ENCODE measurements at places on chromosomes 6 and 20. TPM values are rescaled to one million over a fixed set of nuclear protein-coding genes. Genes with fewer than 3 reads are reported as not detected.

DNA sequence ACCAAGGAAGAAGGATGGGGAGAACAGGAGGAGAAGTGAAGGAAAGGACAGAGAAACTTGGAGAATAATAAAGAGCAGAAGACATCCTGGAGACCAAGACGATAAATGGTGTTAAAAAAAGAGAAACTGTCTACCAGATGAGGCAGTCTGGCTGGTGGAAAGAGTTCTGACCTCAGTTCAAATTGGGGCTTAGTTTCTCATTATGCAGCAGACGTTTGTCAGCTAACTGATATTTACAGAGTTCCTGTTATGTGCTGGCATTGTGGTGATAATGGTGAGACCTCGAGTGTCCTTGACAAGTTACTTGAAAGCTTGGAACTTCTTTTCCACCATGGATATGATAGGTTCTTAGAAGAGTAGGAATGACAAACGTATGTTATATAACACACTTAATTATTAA lies 142.7 kb downstream of the LRRC1 start:
- DNase-seq = no peak

- DNase-seq = no peak
These were observed 41.0 kb downstream of the PHF3 start for GRCh38 chr6:63676412-63677114.

TRIM15 gene
- total RNA-seq = not detected

RIPPLY2 gene
- total RNA-seq = 0.80 TPM

DNA sequence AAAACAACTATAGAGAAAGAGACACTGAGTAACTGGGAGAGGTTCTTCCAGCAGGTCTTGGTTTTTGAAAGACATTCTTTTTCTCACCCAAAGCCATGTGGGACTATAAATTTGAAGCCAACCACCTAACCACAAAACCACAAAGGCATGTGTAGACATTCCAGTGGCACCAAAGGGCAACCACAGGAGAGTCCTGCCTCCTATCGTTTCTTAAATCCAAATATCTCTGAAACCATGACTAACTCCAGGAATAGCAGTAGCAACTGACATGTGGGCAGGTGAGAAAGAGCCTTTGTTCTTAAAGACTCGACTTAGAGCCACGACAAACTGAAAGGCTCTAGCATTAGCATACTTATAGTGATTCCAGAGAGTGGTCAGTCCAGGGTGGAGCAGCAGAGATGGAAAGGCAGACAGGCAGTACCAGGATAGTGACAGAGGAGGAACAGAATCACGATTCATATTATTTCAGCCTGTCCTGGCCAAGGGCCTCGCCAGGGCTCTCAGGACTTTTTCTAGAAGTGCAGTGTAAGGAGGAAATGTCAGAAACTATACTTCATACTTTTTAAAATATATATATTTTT lies 9.4 kb upstream of the COL9A1 start:
- no peak for DNase-seq

- peak; percentile 18 for DNase-seq
These were observed 208.2 kb downstream of the DLL1 start for GRCh38 chr6:170082531-170083187.

DNA sequence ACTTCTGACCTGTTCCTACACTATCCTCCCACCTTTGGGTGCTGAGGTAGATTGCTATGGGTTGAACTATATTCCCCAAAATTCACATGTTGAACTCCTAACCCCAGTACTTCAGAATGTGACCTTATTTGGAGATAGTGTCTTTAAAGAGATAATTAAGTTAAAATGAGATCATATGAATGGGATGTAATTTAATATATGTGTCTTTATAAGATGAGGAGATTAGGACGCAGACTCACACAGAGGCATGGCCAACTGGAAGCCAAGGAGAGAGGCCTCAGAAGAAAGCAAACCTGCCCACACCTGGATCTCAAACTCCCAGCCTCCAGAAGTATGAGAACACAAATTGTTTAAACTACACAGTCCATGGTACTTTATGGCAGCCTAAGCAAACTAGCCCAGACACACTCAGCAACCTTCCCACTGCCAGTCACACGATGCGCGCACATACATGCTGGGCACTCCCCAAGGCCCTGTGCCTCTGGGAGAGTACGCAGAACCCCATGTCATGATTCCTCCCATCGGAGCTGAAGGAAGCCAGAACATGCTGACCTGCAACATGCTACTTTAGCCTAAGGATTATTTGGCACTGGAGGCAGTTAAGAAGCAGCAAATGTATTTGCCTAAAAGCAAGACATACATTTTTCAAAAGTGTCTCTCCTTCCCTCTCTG lies 8.9 kb upstream of the SLC22A1 start:
- no peak for DNase-seq

HLA-DPB1 gene
- 138 TPM for total RNA-seq

TCP11 gene
- not detected for total RNA-seq

DNA sequence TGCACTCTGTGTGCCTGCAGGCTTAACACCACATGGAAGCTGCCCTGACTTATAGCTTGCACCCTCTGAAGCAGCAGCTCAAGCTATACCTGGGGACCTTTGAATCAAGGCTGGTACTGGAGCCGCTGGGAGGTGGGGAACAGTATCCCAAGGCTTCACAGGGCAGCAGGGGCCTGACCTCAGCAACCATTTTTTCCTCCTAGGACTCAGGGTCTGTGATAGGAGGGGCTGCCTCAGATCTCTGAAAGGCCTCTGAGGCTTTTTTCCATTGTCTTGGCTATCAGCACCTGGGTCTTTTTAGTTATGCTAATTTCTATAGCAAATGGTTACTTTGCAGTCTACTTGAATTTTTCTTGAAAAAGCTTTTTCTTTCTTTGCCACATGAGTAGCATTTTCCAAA lies 80.2 kb upstream of the OPRM1 start:
- DNase-seq = no peak

DNA sequence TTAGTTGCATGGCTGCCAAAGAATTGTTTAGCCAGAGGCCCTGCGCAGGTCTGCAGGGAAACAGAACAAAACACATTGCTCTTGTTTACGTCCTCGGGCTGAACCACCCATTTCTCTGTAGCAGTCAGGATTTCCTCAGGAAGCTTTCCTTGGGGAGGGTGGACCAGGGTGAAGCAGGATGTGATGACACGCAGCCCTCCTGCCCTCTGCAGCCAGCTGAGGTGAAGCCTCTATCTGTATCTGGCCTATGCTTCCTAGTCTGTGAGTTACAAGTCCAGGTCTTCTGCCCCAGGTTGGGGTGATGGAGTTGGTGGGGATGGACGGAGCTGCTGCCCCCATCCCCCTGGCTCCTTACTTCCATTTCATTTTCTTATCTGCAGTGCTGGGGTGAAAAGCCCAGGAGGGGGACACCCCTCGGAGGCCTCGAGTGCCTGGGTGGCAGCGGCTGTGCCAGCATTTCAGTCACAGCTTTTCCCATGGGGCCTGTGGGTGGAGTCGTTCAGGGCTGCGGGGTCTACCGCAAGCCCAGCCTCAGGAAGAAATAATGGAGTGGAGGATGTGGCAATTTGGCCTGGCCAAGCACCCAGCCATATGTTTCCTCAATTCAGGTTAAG lies 24.9 kb downstream of the SASH1 start:
- peak; percentile 64 for DNase-seq

GRCh38 chr6:100237821-100238220 lies 226.9 kb downstream of the SIM1 start:
- DNase-seq = no peak

GRCh38 chr6:43378631-43379030 lies 9.2 kb upstream of the ZNF318 start:
- DNase-seq = no peak

GSTA3 gene
- not detected for total RNA-seq
